Stimulated activated CD8-positive, alpha-beta memory T cell treated with anti-CD3 and anti-CD28 coated beads, Interleukin-4, amount 100 ng/mL, for 48 hours (primary cell): ENCODE measurements at places on chromosomes 4 and X.

GRCh38 chr4:8719421-8719820 lies 126.9 kb downstream of the CPZ start:
- no peak for DNase-seq

DNA sequence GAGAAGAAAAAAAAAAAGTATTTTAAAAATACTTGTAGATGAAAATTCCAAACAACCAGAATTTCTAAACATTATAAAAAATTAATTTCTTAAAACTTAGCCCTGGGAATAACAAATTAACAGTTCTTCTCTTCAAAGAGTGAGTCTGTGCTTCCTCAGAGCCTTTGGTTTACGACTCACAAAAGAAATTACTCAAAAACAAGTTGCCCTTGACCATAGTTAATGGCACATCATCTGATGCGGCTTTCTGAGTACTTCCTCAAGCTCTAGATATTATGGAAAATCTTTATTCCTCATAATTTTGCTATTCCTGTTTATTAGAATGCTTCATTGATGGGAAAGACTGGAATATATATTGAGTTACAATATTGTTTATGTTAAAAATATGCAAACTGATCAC lies 23.7 kb downstream of the TAPT1 start:
- no peak for DNase-seq

DNA sequence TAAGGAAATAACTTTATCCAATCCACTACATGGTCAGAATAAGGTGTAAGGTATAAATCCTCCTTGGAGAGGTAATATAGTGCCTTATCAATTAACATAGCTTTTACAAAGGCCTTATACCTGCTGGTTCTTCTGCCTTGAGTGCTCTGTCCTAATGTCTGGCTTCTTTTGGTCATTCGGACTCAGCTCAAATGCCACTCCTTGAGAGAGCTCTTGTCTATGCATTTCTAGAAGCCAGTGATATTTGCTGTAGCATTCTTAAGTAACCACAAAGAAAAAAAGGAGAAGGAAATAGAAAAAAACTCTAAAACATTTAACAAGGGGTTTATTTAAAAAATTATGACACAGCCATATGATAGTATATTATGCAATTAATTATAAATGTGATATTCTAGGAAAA lies 444.8 kb upstream of the SLIT2 start:
- no peak for DNase-seq

GRCh38 chrX:149818652-149819051 lies 36.9 kb downstream of the MAGEA9 start:
- DNase-seq = no peak

DNA sequence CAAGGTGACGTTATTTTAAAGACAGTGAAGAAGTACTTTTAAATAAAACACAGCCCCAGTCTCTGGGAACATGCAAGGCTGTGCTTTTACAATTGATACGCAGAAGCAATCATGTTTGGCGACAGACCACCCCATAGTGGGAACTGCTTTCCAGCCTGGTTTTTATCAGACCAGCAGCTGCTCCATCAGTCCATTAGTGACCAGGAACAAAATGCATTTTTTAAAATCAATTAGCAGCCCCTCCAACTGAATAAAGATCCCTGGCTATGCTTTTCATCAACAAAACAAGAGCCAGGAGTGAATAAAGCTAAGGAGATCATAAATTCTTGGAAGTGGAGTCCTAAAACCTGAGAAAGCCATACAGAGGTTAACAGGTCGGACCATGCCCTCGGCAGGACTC lies 153.0 kb upstream of the TENM3 start:
- no peak for DNase-seq

GRCh38 chr4:189804894-189805293 lies 135.8 kb upstream of the FRG1 start:
- no peak for DNase-seq
